Fibroblast of the aortic adventitia (primary cell): ENCODE measurements at places on chromosomes 6 and 20. TPM values are rescaled to one million over a fixed set of nuclear protein-coding genes. Genes with fewer than 3 reads are reported as not detected.
A peak's percentile ranks its signal among the peaks of the same experiment; 100 is the strongest.

HLA-B gene
- 52.0 and 84.2 TPM in 2 replicates for total RNA-seq

DNA sequence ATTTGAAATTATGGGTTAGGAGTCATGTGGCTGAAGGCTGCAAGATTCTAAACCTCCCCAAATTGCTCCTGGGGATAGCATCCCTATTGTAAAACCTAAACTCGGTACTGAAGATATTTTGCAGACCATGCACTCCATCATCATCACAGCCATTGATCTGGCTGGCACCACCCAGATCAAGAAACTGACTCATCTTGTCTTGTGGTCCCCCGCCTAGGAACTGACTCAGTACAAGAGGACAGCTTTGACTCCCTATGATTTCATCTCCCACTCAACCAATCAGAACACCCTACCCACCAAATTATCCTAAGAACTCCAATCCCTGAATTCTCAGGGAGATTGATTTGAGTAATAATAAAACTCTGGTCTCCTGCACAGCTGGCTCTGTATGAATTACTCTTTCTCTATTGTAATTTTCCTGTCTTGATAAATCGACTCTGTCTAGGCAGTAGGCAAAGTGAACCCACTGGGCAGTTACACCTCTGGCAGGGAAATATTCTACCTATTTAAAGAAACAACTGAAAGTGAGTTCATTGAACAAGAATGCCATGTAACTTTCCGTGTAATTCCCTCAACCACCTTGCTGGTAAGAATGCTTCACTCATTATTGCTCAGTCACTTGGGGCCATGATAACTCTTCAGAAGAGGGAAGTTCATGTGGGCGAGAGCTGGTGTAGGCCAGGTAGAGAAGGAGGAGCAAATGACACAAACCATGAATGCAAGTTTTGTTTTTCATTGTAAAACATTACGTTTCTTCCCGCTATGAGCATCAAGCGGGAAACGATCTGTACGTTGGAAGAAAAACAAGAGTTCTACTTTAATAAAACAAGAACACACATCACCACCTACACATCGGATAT lies 602.9 kb upstream of the ARID1B start:
- no peak for DNase-seq

DNA sequence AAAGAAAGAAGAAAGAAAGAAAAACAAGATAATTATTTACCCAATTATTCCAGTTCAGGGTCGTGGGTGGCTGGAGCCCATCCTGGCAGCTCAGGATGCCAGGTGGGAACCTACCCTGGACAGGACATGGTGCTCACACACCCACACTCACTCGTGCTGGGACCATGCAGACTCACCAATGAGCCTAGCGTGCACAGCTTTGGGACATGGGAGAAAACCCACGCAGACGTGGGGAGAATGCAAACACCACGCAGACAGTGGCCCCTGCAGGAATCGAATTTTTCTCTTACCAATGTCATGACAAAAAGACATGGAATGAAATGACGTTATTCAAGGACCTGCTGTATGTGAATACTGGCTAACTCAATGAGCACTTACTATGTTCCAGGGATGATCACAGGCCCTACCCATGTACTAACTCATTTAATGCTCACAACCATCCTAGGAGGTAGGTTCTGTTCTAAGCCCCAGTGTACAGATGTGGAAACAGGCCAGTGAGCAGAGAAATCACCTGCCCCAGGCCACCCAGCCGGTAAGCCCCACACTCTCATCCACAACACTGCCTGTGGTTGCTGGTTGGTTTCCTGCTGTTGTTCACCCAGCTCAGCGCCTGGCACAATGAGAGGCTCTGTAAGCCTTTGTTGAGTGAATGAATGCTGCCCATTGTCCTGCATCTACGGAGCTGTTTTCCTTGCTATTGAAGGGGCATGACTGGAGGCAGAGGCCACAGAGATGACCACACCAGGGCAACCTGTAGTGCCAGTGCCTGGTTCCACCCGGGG lies 6.8 kb upstream of the PI16 start:
- DNase-seq, result no peak

- DNase-seq, result no peak
Measured at GRCh38 chr6:30267423-30267822, 54.2 kb upstream of the TRIM26 start.

- DNase-seq, result no peak
Measured at GRCh38 chr20:34705008-34705396, 858 bp downstream of the TP53INP2 start.

DNA sequence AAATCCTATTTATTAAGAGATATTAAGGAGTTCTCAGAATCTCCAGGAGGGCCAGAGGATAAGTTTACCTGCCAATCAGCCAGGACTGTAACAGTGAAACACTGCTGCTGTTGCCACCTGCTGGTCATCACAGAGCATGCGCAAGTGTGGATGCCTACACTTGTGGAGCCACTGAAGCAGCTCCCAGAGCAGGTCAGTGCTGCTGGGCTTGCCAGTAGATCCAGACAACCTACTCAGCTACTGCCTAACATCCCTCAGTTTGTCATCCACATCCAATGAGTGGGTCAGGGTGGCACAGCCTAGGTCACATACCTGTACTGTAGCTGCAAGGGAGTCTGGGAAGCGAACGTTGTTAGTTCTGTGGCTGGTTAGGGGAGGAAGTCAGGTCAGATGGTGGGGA lies 18.3 kb upstream of the NHSL1 start:
- peak; percentile 61 for DNase-seq

KIF25 gene
- not detected in 2 replicates for total RNA-seq

GRCh38 chr6:11318835-11319813 lies 86.7 kb upstream of the NEDD9 start:
- DNase-seq, result peak; percentile 17

SASH1 gene
- total RNA-seq, result 59.5 and 60.2 TPM in 2 replicates

- DNase-seq, result no peak
Measured at GRCh38 chr6:56043076-56043475, 167.7 kb upstream of the BMP5 start.

GRCh38 chr20:59443550-59443949 lies 143.1 kb downstream of the EDN3 start:
- no peak for DNase-seq

DNA sequence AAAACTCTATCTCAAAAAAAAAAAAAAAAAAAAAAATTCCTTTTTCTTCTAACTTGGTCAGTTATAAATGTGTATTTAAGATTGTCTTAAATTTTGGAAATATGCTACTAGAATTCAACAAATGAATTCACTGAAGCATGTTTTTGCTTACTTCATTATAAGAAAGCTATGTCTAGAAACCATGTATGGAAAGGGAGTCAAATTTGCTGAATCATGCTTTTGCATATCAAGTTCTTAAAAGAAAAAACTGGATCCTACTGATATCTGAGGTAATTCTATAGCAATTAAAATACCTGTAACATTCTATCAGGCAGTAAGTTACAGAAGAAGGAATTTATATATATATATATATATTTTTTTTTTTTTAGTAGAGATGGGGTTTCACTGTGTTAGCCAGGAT lies 27.7 kb downstream of the AKIRIN2 start:
- DNase-seq, result no peak

DNA sequence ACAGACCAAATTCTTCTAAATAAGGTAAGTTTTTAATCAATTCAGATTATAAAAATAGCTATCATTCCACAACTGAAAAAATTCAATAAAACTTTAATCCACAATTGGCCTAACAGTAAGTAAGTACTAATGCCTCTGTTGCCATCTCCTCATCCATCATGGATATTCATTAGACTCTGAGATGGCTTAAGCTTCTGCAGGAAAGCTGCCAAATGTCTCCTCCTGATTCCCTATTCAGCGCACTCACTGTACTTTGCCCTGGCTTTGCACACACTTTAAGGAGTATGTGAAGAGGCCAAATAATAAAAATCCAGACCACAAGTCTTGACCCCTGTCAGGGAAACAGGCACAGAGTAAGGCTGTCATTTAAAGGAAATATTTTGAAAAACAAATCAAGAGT lies 23.6 kb downstream of the PGM3 start:
- DNase-seq, result no peak

DNA sequence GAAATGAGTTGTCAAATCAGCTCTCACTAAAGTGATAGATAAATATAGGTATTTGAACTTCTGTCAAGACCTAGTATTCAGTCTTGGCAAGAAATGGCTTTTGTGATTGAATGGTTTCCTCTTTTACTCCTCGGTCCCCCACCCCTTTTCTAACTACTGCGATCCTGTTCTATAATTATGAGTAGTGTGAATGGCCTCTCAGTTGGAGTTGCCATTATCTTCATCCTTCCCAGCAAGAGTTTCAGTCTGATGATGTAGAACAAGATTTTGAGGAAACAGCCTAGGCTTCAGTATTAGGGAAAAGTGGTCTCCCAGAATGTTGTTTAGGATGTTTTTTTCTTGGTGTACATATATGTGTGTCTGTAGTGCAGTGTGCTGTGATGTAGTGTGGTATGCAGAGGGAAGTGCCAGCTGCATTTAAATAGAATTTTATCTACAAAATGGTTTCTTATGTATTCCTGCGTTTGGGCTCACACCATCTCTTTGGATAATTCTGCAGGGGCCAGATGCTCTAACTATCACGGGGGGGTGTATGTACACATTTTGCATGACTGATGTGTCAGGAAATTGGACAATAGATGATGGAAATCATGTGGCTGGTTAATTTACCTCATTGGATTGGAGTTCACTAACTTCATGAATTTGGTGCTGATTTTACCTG lies 180.1 kb upstream of the MMS22L start:
- no peak for DNase-seq

SAMD5 gene
- 0.09 and 0.16 TPM in 2 replicates for total RNA-seq

TP53TG5 gene
- 0.09 TPM in 1 of 2 replicates, not detected in the other for total RNA-seq
